ENCODE measurements at places on chromosomes 5 and 9. TPM values are rescaled to one million over a fixed set of nuclear protein-coding genes. Genes with fewer than 3 reads are reported as not detected.
A peak's percentile ranks its signal among the peaks of the same experiment; 100 is the strongest.

GRCh38 chr9:30015073-30015472 lies 2369.4 kb upstream of the ACO1 start:
- no peak for DNase-seq

Gene MAPK9
- total RNA-seq, result 26.3 TPM

- no peak for DNase-seq
Observed at GRCh38 chr9:81193362-81194339, 495.7 kb downstream of the TLE1 start.

- DNase-seq, result no peak
Observed at GRCh38 chr9:21708856-21709255, 93.6 kb upstream of the MTAP start.

Gene ANKRD31
- total RNA-seq, result not detected

DNA sequence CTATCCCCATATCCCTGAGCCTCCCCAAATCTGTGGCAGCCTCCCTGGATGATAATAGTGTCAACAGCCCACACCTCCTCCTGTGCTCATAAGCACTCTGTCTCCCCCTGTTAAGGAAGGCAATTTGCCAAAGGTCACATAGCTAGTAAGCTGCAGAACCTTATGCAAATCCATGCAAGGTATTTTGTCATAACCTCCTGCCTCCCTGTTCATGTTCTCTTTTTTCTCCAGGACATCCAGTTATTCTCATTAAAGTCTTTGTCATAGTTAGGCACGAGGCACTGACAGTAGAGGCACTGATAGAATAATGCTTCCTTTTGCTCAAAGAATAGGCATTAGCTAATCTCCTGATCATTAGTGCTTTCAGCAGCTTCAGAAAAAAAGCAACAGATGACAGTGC lies 10.2 kb upstream of the AUH start:
- DNase-seq, result no peak

DNA sequence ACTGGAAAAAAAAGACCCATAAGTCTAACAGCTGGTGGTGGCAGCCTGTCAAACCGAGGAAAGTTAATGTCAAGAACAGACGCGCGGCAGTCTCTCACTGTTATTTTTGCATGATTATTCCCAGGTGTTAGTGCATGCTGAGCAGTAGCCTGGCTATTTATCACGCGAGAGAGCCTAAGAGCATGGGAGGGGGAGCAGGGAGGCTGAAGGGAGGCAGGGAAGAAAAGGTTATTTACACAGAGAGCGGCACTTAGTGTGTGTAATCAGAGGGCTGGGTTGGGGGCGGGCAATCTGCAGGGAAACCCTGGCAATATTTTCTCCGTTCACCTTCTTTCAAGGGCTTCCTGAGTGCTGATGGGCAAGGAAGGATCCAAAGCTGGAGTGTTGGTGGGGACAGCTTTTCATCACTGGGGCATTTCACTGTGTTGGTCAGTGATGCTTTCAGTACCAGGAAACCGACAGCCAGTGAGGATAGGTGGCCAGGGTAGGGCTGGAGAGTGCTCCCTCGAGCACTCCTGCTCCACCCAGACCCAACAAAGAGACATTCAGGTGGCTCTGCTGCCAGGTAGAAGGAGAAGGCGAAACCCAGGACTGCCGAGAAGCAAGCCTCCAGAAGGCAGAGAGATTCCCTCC lies 39.6 kb downstream of the ZNF608 start:
- peak; percentile 14 for DNase-seq

GRCh38 chr5:68126886-68127285 lies 88.7 kb upstream of the PIK3R1 start:
- DNase-seq, result no peak

Gene SLC6A3
- total RNA-seq, result not detected

Gene PALM2AKAP2
- total RNA-seq, result 27.4 TPM

Gene ERGIC1
- total RNA-seq, result 77.2 TPM

- no peak for DNase-seq
Observed at GRCh38 chr5:144405991-144406390, 235.3 kb downstream of the KCTD16 start.

DNA sequence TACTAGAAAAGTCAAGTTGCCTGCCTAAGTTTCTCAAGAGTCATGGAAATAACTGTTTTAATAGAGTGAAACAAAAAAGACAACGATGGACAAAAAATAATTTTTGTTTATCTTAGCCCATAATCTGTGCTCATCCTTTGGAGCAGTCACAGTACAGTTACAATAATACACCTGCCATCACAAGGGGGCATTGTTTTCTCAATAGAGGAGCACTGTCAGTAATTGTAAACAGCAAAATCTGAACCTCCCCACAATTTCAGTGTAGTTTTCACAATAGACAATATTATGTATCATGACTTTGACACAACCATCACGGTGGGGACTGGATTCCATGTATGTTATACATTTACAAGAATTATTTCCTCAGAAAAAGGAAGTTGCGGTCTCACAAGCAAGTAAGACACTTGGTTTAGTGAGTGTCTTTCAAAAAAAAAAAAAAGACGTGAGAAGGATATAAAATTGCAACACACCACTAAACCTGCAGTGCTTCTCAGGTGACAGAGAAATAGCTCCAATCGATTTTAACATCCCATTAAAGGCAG lies 586.3 kb downstream of the PTPRD start:
- no peak for DNase-seq

DNA sequence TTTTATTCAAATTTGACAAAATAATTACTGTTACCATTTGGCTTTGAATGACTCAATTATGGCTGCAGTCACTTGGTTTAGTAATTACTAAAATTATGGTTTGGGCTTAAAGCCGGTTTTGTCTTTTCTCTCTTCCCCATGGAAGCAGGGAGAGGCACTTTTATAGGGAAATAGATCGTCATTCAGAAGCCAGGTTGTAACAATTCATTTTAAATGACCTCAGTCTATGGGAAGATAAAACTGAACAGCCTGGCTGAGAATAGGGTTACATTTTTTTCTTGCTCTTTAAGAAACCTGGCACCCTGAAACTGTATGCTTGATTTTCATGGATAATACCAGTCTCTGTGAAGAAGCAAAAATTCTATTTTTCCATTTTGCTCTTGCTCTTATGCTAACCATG lies 169.8 kb downstream of the SMC2 start:
- no peak for DNase-seq

Measured in Daoy (cell line).